ENCODE measurements at places on chromosomes 1 and 21.
A peak's percentile ranks its signal among the peaks of the same experiment; 100 is the strongest.

DNA sequence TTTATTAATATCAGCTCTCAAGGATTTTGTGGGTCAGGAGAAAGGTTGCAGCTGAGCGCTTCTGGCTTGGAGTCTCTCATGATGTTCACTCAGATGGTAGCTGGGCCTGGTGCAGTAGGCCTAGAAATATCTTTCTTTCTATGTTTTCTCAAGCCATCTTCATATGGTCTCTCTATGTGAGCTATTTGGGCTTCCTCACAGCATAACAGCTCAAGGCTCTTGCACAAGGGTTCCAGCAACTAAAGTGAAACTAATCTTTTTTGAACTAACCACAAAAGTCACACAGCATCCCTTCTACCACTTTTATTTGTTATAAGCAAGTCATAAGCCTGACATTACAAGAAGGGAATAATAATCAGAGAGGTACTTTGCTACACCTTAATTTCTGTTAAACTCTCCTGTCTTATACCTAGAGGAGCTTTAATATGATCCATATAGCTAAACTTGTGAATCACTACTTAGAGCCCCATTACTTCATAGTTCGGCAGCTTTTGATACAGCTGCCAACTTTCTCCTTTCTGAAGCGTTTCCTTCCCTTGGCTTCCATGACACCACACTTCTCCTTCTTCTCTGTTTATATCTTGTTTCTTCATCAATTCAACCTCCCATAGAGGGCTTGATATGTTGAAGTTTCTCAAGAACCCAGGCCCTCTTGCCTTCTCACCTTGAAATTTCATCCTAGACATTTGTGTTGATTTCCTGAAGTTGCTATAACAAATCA is 720.2 kb downstream of the LTN1 start:
- DNase-seq: no peak

- DNase-seq: no peak
Measured at GRCh38 chr1:116331523-116331922, 41.5 kb upstream of the ATP1A1 start.

GRCh38 chr1:227886993-227887696 is 60.6 kb downstream of the WNT9A start:
- peak; percentile 47 for DNase-seq

GRCh38 chr1:94734963-94735901 is 84.9 kb upstream of the SLC44A3 start:
- peak; percentile 96 for DNase-seq

DNA sequence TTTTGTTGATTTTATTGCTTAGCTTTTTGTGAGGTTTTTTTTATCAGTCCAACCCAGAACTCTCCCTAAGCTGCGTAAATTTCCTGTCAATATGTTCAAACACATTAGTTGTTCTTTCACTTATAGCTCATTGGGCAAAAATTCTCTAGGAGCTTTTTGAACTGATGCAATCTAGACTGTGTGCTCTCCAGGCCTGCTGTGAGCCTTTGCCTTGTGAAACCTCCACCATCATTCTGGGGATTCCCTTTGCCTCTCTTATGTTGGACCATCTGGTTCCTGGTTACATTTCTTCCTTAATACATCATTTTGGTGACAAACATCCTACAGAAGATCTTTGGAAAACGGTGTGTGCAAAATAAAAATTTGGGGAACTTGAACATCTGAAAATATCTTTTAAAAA is 247.2 kb downstream of the LRRC7 start:
- no peak for DNase-seq

- DNase-seq: no peak
Measured at GRCh38 chr1:199667089-199667488, 360.4 kb upstream of the NR5A2 start.

- DNase-seq: peak; percentile 70
Measured at GRCh38 chr1:48036710-48037355, 39.6 kb upstream of the TRABD2B start.

GRCh38 chr1:247482747-247483146 is 24.8 kb upstream of the OR2B11 start:
- DNase-seq: no peak

DNA sequence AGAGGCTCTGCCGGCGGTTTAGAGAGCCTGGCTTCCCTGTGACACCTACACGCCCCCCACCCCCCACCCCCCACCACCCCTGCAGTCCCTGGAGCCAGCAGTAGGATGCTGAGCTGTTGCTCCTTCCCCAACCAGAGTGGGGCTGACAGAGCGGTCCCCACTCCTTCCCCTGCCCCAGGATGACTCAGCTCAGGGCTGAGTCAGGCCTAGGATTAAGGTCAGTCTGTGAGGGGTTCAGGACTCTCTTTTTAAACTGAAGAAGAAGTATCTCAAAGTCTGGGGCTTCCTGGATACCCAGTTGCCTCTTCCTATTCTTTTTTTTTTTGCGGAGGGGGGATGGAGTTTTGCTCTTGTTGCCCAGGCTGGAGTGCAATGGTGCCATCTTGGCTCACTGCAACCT is 19.1 kb downstream of the DMBX1 start:
- DNase-seq: no peak

DNA sequence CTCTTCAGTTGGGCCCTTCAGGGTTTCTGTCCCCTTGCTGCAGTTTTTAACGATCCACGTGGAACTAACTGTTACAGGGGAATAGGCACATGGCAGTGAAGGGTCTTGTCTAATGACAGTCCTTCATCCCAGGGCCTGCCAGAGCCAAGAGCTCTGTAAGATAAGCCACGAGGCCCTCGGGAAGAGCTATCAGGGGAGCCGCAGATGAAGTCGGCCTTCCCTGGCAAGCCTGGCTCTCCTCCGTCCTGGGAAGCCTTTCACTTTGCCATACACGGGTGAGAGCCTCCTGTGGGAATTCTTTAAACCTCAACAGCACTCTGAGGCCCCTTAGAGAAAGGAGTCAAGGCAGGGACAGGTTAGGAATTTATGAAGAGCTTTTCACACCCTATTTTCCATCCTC is 29.0 kb downstream of the ACP6 start:
- DNase-seq: no peak

Data from SJCRH30 (cell line).